ENCODE measurements at places on chromosomes 1 and 21.

GRCh38 chr1:203645996-203646395 lies 19.4 kb downstream of the ATP2B4 start:
- DNase-seq: no peak

DNA sequence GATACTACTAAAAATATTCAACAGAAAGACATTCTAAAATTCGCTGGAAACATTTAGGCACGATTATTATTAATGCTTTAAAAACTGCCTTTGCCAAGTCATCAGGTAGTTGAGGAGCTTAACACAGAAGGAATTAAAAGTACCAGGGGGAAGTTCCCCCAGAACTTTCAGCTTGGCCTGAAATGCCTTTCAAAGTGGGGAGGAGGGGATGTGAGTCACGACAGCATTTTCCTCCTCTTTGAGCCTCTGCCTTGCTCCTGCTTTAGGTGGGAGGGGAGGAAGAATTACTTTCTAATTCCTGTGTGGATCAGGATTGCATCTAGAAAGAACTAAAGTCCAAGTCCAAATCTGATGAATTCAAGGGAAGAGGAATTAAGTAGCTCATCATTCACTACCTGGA lies 183.7 kb downstream of the CLIC6 start:
- DNase-seq: no peak

- DNase-seq: no peak
Measured at GRCh38 chr21:25402134-25402961, 204.9 kb downstream of the MRPL39 start.

GRCh38 chr1:28190996-28191645 lies 14.6 kb upstream of the PTAFR start:
- DNase-seq: no peak

DNA sequence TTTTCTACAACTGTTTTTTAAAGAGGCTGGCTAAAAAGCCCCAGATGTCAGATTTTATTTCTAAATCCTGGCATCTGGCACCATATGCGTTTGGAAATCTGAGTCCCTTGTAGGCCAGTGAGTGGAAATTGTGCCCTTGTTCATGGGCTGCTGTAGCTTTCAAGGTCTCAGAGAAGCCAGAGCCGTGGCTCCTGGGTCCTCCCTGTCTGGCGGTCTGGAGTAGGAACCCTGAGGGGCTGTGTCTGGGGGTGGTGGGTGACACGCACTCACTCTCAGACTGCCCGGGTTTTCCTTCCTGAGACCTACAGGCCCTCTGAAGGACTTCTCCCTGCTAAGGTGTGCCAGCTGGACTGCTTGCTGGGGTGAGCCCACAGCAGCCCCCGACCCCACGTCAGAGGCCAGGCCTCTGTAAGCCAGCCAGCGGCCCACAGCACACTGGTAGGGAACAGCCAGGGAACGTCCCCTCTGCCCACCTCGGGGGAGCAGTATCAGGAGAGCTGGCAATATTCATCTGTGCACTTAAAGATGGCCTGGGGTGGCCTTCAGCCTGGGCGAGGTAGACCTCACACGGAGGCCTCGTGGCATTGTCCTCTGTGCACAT lies 151.5 kb downstream of the PEX14 start:
- peak; percentile 54 for DNase-seq

GRCh38 chr1:174447866-174448530 lies at the start of gene GPR52:
Gene GPR52 (plus strand): TSS chr1:174447964. CDS start chr1:174448112, 148 bp downstream.
- DNase-seq: no peak

- no peak for DNase-seq
Measured at GRCh38 chr1:89465201-89465600, 59.4 kb upstream of the LRRC8B start.

DNA sequence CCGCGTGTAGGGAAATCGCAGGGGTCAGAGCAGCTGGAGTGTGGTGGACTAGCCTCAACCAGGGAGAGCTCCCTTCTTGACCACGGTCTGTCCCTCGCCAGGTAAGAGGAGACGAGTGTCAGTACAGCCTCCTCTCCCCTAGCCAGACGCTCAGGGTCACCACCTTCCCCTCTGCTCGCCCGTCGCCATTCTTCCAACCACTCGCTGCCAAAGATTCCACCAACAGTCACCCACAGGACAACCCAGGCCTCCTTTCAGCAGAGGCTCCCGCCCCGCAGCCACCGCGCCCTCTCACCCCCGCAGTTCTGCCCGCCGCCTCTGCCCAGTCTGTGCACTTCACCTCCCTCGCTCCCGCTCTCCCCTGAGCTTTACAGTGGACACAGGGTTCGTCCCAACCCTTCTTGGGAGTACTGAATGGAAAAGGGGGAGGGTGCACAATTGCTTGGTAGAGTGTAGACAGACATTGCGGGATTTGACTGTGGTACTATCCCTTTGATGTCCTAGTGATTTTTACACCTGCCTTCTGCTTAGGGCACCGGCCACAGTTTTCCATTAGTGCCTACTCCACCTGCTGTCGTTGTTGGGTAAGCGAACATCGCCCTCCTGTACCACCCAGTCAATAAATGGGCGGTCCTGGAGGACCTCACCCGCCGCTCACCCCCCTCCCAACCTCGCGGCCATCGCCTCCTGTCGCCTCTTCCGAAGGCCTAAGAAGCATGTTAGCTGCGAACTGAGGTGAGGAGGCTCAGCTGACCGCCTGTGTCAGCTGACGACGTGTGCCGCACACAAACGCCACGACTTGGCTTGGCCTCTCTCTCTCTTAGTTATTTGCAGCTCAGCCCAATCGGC lies 9.2 kb upstream of the NBPF11 start:
- no peak for DNase-seq

DNA sequence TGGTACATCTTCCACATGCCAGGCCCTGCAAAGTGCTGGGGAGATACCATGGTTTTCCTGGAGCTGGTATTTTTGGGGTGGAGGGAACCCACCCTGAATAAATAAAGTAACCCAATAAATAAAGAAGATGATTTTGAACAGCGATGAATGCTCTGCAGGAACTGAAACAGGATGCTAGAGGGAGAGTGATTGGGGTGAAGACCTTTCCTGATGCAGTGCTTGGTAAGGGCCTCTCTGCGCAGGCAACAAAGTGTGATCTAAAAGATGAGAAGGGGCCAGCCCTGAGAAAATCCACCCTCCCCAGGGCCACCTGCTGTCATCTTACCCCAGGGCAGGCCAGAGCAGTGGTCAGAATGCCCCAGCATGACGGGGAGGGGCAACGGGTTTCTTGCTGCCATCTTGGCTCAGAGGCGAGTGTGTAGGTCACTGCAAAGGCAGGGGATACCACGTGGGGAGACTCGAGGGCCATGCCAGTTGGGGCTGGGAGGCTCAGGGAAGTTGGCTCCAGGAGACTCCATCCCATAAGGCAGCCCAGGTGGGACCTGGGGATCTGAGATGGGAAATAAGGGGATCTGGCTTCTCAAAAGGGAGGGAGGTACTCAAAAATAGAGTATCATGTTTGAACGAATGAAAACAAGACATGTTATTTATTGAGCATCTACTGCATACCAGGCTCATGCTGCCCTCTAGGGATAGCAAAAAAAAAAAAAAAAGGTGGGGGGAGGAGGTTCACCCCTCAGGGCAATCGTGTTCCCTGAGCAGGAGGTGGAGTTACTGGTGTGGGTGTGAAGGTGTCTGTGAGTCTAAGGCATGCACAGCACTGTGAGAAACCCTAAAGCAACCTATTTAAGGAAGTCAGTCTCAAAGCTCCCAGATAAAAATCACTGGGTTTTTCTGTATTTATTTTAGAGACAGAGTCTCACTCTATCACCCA lies 2.8 kb downstream of the SRARP start:
- no peak for DNase-seq

GRCh38 chr1:204075139-204075521 lies 2.2 kb downstream of the SOX13 start:
- no peak for DNase-seq

- DNase-seq: no peak
Measured at GRCh38 chr1:5503556-5504363, 488.5 kb downstream of the NPHP4 start.

GRCh38 chr1:2404142-2404889 lies 8.0 kb downstream of the PEX10 start:
- no peak for DNase-seq

- no peak for DNase-seq
Measured at GRCh38 chr1:95179205-95179986, 54.6 kb upstream of the RWDD3 start.

DNA sequence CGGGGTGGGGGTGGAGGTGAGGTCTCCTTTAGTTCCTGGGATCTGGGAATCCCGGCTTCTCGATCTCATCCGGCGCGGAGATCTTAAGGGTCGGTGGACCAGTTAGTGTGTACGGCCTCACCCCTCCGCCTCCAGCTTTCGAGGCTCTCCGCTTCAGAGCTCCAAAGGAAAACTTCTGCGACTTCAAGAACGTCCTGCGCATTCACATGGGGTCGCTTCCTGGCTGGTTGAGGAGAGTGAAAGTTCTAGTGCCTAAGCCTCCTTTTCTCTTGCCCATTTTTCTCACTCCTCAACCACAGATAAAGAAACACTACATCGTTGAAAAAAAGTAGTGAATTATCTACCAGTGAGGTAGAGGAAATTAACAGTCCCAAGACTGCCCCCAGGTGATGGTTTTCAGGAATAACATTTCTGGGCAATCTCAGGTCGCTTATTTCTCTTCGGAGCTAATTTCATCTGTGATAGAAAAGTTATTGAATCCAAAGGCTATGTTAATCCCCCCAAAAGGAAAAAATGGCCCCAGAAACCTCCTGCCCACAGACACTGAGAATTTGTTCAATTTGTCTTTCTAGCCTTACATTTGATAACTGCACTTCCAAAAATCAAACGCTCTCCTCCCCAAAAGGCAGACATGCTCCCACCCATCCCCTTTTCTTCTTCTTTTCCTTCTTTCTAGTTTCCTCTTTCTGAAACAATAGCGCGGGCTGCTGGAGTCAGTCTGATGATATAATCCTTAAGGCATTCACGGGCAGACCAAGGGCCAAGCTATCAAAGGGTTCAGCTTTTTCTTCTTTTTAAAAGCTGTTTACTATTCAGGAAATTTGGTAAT lies 20.6 kb upstream of the TBX15 start:
- DNase-seq: peak; percentile 85

DNA sequence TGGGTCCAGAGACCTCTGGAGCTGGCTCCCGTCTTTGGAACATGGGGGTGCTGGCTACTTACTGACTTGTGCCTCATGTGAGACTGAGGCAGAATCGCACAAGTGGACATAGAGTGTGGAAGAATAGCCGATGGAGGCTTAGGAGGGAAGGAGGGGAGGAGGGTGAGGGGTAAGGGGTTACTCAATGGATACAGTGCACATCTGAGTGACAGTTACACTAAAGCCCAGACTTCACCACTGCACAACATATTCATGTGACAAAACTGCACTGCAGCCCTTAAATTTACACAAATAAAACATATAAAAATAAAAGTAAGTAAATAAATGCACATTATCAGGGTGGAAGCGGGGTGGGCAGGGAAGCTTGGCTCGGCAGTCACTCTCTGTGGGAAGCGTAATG lies 197.7 kb upstream of the RAB4A start:
- no peak for DNase-seq

DNA sequence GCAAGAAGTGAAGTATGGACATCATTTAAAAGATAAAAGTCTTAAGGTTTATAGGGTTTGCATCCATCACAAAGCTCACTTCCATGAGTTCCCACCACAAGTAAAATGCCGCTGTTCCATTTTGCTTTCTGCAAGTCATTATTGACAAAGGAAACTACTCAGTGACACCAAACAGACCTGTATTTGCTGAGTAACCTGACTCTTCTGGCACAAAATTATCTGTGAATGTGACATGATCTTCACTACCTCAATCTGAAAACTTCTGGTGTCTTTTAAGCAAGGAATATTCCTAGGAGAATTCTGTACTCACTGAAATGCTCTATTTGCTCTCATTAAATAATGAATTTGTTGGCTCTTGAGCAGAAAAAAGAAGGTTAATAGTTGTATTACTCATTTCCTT lies 1077.4 kb upstream of the ADGRL4 start:
- DNase-seq: no peak

DNA sequence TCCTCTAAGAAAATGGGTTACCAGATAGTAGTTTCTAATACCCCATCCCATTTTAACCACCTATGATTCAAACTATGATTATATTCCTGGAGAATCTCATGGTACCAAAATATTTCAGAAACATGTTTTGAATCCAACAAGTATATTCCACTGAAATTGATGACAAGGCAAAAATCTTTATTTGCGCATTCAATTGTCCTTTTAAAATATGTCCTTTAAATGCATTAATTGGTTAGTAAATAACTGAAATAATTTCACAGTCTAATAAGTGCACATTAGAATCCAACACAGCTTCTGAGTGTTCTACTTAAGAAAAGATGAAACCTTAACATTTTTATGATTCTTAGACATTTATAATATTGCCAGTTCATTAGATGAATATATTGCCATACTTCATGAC lies 356.6 kb downstream of the SETD4 start:
- no peak for DNase-seq

- no peak for DNase-seq
Measured at GRCh38 chr1:94327001-94327690, 89.8 kb upstream of the ARHGAP29 start.

DNA sequence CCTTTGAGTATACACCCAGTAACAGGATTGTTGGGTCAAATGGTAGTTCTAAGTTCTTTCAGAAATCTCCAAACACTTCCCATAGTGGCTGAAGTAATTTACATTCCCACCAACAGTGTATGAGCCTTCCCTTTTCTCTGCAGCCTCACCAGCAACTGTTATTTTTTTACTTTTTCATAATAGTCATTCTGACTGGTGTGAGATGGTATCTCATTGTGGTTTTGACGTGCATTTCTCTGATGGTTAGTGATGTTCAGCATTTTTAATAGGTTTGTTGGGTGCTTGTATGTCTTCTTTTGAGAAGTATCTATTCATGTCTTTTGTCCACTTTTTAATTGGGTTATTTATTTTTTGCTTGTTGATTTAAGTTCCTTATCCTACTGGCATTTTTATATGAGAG lies 26.4 kb upstream of the LAMC1 start:
- no peak for DNase-seq

DNA sequence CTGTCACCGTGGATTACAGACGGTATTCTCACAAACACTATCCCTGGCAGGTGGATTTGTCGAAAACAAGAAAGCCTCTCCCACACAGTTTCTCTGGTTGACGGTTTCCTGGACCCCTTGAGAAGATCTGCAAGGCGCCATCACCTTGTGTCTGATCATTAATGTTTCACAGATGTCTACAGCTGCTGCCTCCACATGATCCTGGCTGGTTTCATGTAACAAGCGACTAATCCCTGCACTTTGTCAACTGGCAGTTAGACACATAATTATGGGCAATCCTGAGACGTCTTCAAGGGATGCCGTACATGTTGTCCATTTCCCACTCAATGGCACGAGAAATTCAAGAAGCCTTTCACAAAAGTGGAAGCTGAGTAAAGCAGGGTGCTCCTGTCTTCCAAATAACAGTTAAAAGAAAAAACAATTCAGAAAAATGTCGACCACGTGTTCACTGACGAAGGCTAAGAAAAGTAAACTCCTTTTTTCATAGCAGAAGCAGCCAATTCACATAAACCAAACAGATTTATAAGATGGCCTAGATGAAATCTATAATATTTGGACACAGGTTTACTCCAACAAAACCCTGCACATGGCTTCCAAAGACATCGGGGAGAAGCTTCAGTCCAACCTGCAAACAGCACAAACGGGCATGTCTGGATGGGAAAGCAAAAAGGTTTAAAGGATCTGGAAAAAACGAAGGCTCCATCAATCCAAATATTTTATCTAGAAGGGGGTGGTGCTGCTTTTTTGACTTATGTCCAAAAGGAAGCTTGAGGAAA lies 52.2 kb downstream of the CAPZB start:
- no peak for DNase-seq

GRCh38 chr1:41713557-41714327 lies 205.0 kb downstream of the HIVEP3 start:
- no peak for DNase-seq

GRCh38 chr1:233240829-233241682 lies 54.5 kb downstream of the PCNX2 start:
- peak; percentile 81 for DNase-seq

GRCh38 chr1:160489513-160490261 lies 33.4 kb downstream of the SLAMF6 start:
- DNase-seq: no peak

GRCh38 chr1:159113596-159114433 lies 37.2 kb upstream of the AIM2 start:
- DNase-seq: no peak

Measured in muscle of back (tissue), 13 donors.